ENCODE measurements at places on chromosomes 6 and 20. TPM values are rescaled to one million over a fixed set of nuclear protein-coding genes. Genes with fewer than 3 reads are reported as not detected.

PPDPF gene
- 26.3 TPM for total RNA-seq

CENPQ gene
- total RNA-seq = 7.0 TPM

GPLD1 gene
- 0.28 TPM for total RNA-seq

RBL1 gene
- total RNA-seq = 16.5 TPM

BLCAP gene
- total RNA-seq = 29.6 TPM

NELFE gene
- total RNA-seq = 180 TPM

MRPS10 gene
- total RNA-seq = 42.6 TPM

OXT gene
- total RNA-seq = not detected

GABRR1 gene
- not detected for total RNA-seq

BPIFB2 gene
- total RNA-seq = not detected

GRM1 gene
- under 0.01 TPM for total RNA-seq

DNAH8 gene
- total RNA-seq = under 0.01 TPM

TFAP2A gene
- total RNA-seq = not detected

NHLRC1 gene
- total RNA-seq = 2.1 TPM

BTNL2 gene
- total RNA-seq = not detected

FAM135A gene
- total RNA-seq = 10.7 TPM

NCOA5 gene
- 15.7 TPM for total RNA-seq

CGAS gene
- 10.2 TPM for total RNA-seq

SASH1 gene
- 71.7 TPM for total RNA-seq

CALHM6 gene
- total RNA-seq = 0.58 TPM

CSE1L gene
- 141 TPM for total RNA-seq

SLC32A1 gene
- under 0.01 TPM for total RNA-seq

CRIP3 gene
- not detected for total RNA-seq

RBPJL gene
- total RNA-seq = not detected
